ENCODE measurements at places on chromosomes 5 and 9.

GRCh38 chr5:151264113-151264512 is 11.1 kb downstream of the GM2A start:
- no peak for DNase-seq

DNA sequence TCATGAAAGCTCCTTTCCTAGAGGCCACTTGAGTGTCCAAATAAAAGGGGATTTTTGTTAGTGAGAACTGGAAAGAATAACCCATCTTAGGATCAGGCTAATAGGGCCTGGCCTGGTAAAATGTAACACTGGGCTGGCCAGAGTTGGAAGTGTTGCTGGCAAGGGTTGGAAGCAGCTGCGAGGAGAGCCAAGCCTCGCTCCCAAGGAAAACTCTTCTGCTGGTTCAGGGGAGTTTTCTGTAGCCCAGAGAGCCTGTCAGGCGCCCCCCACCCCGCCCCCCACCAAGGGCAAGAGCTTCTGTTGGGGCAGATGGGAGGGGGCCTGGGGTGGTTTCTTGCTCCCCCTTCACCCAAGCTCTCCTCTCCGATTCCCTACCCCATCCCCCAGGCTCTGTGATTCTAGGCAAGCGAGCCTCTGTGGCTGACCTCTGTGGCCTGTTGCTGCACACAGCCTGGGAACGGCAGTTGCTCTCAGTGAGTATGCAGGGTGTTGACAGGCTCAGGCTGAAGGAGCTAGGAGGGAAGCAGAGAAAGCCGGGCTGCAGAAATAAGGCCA is 547.8 kb downstream of the CCDC171 start:
- DNase-seq: peak; percentile 92

DNA sequence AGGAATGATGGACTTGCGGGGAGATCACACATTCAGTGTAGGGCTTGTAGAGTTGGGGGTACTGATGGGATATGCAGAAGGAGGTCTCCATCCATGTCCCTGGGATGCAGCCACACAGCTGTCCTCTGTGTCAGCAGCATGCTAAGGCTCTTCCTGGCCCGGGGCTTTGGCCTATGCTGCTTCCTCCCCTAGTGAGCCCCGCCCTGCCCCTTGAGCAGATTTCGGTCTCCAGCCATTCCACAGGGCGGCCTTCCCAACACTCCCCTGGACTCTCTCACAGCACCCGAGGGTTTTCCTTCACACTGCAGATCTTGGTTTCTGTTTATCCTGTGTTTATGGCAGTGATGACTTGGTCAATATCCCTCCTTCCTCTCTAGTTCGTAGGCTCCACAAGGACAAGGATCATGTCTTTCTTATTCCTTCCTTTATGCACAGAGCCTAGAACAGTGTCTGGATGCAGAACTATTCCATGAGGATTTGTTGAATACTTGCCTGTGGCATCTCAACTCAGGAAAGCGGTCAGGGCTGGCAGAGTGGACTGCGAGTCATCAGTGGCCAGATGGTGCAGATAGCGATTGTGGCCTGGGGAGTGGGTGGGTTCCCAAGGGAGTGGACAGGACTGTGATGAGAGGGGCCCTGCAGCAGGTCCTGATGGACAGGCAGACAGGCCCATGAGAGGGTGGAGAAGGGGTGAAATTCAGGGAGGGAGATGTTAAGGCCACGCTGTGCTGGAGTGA is 114.2 kb downstream of the RGS3 start:
- no peak for DNase-seq

GRCh38 chr9:23215688-23216087 is 610.4 kb downstream of the ELAVL2 start:
- DNase-seq: no peak

GRCh38 chr5:3596261-3596825 is 711 bp downstream of the IRX1 start:
- no peak for DNase-seq

DNA sequence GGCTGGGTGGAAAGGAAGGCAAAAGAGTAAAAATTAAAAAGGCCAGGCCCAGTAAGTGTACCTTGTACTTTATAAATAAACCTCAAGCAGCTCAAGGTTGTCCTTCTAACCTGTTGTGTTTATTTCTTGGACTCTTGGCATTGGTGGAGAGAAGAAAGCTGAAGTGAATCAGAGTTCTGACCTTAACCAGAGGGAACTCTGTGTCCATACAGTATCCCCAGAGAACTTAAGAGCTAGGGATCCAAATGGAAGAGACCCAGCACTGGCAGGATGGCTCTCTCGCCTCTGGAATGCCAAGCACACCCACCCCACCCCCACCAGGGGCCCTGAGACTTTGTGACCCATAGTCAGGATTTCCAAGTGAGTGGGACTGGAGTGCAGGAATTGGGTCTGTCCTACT is 14.2 kb downstream of the NUDT2 start:
- DNase-seq: no peak

GRCh38 chr9:128565578-128565977 is 13.2 kb downstream of the SPTAN1 start:
- DNase-seq: no peak

GRCh38 chr5:158064334-158065123 is 205.6 kb upstream of the CLINT1 start:
- no peak for DNase-seq

GRCh38 chr9:132698989-132699388 is 28.7 kb downstream of the GTF3C4 start:
- no peak for DNase-seq

DNA sequence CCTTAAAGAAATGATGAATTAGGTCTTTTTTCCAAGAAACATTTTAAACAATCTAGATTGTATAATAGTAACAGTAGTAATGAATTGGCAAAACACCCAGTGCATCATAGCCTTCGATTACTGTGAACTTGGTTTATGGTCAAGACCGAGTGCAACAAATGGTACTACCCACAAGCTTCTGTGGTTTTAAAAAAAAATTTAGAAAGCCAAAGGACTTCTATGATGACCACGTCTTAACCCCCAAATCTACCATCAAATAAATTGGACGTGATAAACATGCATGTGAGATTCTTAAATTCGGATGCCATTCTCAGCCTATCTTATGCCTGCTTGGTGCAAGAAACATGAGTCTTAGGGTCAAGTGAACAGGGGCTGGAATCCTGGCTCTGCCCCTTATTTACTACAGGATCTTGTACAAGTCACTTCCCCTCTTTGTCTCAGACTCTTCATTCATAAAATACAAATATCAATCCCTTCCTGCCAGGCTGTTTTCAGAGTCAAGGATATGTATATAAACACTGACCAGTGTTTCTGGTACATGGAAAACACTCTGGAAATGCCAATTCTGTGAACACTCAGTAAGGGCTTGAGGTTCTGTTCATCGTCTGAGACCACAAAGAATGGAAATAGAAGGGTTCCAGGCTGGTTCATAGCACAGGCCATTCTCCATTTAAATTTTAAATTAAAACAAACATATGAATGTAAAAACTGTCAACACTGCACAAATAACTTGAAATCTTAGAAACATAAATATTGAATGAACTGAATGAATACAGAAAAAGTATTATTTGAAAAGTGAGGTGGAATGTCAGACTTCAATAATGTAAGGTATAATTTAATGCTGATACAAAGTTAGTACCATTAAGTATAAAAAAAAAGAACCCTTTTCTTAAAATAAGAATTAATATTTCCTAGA is 107.8 kb downstream of the NR6A1 start:
- DNase-seq: no peak

DNA sequence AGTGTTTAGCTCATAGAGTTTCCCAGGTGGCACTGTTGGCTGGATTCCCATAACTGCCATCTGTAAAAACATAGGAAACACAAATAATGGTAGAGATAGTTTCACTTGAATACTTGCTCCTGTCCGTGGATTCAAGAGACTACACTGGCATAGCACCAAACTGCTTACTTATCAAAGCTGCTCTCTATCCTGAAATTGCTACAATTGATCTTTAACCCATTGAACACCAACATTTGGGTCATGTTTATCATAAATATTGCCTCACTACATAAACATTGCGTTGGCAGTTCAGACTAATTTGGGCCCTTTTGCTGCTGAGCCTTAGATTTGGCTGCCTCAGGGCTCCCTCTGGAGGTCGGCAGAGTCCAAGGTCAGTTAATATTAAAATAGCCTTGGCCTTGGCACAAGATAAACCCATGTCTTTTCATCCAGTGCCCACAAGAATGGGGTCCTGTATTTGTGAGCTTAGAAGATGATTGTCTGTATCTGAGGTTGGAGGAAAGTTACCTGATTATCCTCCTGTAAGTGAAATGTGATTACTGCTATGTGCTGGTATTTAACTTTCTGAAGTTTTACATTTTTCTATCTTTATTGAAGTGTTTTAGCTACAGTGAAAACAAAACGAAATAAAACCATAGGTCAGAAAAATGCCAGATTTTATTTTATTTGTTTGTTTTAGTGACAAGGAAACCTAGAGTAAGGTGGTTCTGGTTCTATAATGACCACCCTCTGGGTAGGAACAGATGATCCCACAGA is 4.0 kb upstream of the RANBP3L start:
- DNase-seq: no peak

DNA sequence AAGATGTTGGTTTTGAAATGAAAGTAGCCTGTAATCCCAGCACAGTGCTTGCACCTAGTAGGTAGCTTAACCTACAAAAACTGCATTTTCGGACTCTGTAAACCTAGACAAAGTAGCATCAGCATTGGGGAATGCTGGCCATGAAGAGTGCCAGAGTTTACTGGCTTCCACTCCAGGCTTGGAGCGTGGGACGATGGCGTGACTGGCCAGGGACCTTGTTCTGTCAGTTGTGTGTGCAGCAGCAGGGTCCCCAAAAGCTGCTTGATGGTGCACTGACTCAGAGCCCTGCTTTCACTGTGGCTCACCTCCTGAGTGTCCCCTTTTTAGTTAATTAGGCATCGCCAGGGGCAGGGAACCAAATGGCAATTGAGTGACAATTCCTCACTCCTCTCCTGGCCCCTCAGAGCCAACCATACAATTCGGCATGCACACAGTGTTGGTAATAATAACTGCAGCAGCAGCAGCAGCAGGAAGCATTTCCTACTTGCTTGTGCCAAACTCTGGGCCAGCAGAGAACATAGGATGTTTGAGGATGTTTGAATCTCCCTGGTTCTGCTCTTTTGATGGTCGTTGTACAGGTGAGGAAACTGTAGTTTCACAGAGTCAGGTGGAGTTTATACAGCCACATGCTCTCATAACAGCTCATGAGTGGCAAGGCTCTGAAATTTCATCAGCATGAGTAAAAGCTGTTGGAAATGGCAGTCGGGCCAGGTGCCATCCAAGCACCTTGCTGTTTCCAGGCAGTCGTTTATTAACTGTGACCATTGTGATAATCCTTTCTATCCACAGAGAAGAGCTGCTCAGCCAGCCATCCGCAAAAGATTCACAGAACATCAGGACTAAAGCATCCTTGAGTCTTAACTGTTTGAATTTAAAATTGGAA is 4.2 kb downstream of the UBE2QL1 start:
- DNase-seq: no peak

DNA sequence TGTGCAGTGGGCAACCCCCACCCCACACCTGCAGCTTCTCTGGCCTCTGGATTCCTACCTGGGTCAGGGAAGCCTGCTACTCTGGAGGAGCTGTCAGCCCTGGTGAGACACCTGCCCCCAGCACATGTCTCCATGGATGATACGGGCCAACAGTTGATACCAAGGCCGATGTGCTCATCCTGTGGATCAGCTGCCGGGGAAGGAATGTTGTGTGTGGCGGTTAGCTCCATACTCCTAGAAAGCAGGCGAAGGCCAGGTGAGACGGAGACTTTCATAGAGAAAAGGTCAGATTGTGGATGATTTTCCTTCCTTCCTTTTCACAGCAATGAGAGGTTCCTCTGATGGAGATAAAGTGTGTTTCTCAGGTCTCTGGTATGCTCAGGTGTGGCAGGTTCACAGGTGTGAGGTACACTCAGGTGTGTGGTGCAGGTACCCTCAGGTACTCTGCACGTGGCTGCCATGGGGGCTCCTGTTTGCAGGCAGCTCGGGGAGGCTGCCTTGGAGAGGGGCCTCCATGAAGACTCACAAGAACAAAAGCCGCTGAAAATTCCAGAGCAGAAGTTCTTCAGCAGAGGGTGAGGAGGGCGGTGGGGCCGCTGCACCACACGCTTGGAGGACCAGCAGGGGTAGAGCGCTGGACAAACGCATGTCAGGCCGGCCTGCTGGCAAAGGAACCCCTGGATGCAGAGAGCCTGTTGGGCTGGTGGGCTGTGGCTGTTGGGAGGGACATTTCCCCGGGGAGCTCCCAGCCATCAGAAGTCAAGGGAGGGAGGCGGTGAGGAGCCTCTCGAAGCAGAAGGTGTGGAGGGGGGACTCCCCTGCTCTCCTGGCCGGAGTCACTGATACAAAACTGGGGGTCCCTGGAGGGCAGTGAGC is 5.1 kb upstream of the AHRR start:
- DNase-seq: no peak

DNA sequence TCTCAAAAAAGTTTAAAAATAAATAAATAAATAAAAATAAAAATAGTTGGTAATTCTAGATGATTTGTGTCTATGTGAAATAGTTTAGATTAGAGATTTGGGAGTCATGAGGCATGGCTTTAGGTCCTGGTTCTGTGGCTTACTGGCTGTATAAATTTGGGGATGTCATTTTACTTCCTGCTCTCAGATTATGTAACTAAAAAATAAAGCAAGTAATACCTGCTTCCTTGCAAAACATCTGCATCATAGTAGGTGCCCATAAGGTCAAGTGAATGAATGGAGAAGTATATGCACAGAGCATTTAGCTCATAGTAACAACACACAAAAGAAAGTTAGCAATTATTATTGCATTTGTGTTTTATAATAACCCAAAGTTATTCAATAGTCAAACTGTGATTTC is 287.7 kb upstream of the TLE4 start:
- no peak for DNase-seq

- DNase-seq: no peak
Observed at GRCh38 chr9:89323390-89323789, 5.1 kb downstream of the SECISBP2 start.

- DNase-seq: no peak
Observed at GRCh38 chr5:170380361-170380951, 8.7 kb downstream of the KCNMB1 start.

DNA sequence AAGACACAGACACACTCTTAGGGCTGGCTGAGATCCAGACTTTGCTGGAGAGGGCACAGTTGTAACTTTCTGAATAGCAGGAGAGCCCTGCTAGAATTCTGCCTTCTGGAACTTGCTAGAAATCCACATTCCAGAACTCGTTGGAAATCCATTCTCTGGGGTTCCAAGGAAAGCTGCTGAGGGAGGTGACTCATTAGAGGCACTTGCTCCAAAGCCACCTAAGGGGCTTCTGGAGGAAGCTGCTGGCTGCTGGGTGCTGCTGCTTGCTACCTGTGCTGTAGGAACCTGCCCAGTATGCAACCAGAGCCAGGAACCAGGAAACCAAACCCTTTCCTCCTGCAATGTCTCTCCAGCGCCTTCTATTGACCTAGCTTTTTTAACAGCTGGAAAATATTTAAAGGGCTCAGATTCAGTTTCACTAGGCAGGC is 4.1 kb upstream of the TLE4 start:
- no peak for DNase-seq

All from vagina (tissue), 2 donors.